Inflammatory macrophage treated with lipopolysaccharide for 4 hours (primary cell): ENCODE measurements at places on chromosomes 16 and 17.

DNA sequence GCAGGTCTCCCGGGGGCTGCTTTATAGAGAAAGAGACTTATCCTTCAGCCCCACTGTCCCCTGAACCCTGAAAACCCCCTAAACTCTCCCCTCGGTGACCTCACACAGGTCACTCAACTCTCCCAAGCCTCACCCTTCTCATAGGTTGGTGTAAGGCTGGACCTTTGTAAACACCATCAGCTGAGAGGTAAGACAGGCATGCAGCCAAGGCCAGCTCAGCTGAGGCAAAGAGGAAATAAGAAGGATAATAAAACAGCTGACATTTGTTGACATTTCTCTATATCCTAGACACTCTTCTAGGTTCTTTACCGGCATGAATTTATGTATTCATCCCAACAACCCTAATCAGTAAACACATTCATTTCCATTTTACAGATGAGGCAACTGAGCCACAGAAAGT lies 134.3 kb downstream of the CCT6B start:
- no peak for DNase-seq

GRCh38 chr16:73199214-73199613 lies 151.3 kb upstream of the ZFHX3 start:
- DNase-seq, result no peak

- no peak for DNase-seq
Measured at GRCh38 chr17:80931421-80932265, 60.0 kb upstream of the CHMP6 start.

DNA sequence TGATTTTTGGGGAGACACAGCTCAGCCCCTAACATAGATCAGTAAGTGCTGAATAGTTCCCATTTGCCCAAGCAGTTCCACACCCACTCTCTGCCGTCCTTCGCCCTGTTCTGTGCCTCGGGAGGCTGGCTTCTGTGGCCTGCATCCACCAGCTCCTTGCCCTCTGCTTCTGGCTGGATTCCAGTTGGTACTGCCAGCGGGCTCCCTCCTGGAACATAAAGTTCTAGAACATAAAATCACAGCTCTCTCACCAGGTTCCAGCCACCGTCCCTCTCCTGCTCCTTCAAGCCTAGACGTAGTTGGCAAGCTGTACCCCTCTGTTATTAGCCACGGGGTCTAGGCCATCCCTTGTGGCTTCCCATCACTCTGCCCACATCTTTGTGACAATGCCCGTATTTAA lies 3.9 kb upstream of the MRPS23 start:
- DNase-seq, result no peak

DNA sequence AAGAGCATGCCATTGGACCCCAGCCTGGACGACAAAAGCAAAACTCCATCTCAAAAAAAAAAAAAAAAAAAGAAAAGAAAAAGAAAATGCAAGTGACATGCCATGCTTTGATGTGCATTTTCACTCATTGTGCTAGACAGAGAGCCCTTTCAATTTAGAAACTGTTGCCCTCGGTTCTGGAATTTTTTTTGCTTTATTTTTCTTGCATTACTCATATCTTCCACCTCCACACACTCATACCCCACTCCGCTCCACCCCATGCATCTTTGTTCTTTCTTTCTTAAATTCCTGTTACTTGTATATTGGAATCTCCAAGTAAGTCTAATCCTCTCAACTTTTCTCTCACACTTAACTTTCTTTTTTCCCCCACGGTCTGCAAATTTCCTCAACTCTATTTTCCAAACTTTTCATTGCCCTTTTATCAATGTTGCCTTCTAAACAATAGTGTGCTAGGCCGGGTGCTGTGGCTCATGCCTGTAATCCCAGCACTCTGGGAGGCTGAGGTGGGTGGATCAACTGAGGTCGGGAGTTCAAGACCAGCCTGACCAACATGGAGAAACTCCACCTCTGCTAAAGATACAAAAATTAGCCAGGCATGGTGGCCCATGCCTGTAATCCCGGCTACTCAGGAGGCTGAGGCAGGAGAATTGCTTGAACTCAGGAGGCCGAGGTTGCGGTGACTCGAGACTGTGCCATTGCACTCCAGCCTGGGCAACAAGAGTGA lies 16.8 kb upstream of the SUZ12 start:
- no peak for DNase-seq

DNA sequence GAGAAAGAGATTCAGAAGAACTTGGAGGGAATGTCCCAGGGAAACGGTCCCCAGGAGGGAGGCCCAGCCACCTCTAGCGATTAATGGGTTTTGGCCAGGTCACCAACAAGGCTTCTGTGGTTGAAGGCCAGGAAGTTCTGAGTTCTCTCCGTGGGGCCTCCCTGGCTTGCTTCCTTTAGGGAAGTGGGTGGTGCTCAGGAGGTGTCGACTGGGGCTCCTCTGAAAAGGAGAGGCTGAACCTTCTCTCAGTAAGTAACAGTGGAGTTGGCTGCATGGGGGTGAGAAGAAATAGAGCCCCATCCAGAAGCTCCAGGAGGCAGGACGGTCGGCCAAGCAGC lies 77.1 kb upstream of the GSE1 start:
- DNase-seq, result peak; percentile 50

GRCh38 chr17:58120195-58120822 lies 27.9 kb upstream of the OR4D1 start:
- peak; percentile 21 for DNase-seq

- DNase-seq, result no peak
Measured at GRCh38 chr16:15970743-15971439, 21.5 kb downstream of the ABCC1 start.

DNA sequence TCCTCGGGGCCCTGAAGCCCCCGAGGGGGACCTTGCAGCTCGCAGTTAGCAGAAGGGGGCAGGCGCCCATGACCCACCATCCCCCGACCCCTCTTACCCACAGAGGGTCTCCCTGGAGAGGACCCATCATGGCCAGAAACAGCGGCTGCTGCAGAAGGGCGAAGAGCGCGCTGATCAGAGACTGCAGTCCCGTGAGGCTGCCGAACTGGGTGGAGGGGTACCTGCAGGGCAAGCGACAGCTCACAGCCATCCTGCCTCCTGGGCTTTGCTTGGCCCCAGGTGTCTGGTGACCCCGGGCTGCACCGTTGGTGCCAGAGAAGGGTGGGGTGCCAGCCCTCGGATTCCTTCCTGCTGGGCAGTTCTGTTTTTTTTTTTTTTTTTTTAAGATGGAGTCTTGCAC lies 13.9 kb upstream of the PITPNA start:
- no peak for DNase-seq

- DNase-seq, result no peak
Measured at GRCh38 chr17:18203308-18203707, 19.7 kb downstream of the ALKBH5 start.

GRCh38 chr16:87585442-87586200 lies 16.7 kb upstream of the JPH3 start:
- no peak for DNase-seq

DNA sequence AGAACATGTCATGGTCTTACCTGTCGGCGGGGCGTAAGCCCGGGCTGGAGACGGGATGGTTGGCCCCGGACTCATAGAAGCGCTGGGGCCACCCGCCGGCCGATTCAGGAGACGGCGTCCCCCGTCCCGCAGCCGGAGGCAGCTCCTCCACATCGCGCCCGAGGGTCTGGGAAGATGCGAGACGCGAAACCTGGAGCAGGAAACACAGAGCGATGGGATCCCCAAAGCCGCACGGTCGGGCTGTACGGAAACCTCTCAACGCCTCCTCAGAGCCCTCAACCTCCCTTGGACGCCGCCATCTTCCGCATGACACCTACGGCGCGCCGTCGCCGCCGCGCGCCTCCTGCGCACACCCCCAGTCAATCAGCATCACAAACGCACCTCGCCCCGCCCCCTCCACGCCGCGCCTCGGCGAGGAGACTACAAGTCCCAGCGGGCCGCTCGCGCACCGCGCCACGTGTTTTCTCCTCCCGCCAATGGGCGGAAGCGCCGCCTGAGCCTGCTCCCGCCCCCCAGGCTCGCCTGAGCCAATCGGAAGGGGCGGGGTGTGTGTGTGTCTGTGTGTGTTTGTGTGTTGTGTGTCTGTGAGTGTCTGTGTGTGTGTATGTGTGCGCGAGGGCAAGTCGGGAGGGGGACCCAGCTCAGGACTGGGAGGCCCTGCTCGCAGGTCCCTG lies at the start of the genes ATPAF2 and GID4:
TSS of gene ATPAF2 (minus strand) at position 308 of the 674 bp plus-strand sequence. CDS start at position 153, 155 bp downstream.
TSS of gene GID4 (plus strand) at position 548 of the 674 bp plus-strand sequence. CDS start at position 605, 57 bp downstream.
- peak; percentile 100 for DNase-seq

- no peak for DNase-seq
Measured at GRCh38 chr17:75637551-75637950, 4.3 kb downstream of the SMIM5 start.

DNA sequence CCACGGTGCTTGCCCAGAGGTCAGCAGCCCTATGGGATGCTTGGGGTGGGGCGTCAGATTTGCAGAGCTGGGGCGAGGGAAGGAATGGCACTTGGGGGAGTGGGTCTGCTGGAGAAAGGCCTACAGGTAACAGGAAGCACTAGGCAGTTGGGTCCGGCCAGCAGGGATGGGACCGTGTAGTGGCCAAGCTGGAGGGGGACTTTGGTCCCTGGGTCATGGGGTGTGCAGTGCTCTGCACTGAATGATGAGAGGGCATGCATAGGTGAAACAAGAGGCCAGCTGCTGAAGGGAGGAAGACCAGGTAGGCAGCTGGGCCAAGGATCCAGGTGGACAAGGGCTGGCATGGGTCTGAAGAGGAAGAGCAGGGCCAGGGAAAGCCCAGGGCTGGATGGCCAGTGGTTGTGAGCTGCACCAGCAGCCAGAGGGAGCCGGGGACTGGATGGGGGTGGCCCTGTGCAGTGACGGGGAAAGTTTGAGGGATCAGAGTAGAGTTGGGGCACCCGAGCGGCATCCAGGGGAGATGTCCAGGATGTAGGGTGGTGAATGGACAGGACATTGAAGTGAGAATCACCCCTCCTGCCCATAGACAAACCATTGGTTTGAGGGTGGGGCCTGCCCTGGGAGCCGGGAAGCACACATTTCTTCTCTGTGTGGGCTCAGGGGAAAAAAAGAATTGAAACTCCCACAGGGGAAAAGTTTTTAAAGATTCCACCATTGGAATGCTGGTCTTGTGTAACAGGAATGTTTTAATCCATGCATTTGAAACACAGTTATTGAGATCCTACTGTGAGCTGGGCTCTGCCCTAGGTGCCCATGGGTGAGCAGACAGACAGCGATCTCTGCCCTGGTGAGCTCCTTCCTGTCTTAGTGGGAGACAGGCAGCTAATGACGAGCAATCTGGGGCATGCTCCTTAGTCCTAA lies 25.1 kb downstream of the RAI1 start:
- no peak for DNase-seq
